ENCODE measurements at places on chromosomes 13 and 19.

GRCh38 chr13:20128459-20128931, 32.4 kb downstream of the GJA3 start:
- no peak for DNase-seq

DNA sequence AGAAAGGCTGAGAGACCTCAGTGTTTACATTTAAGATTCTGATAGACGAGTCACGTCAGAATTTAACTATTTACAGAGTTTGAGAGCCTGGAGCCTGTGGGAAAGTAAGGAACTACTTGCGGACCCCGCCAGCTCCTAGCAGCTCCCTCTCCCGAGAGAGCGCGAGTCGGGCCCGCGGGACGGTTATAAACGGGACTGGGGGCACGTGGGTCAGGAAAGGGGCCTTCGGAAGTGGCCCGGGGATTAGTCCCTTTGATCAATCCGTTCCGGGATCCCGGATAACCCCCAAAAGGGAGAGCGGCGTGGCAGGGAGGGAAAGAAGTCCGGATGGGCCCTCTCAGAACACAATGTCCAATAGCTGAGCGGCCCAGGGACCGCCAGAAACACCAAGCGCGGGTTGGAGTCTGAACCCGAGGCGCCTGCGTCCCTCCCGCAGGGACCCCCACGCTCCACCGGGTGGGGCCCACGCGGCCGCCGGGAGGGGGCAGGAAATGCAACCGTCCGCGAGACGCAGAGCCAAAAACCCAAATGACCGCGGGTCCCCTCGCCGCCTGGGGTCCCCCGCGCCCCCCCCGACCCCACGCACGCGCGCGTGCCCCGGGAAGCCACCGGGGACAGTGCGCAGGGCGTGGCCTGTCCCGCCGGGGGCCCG, 3.6 kb downstream of the ZIC5 start:
- no peak for DNase-seq

DNA sequence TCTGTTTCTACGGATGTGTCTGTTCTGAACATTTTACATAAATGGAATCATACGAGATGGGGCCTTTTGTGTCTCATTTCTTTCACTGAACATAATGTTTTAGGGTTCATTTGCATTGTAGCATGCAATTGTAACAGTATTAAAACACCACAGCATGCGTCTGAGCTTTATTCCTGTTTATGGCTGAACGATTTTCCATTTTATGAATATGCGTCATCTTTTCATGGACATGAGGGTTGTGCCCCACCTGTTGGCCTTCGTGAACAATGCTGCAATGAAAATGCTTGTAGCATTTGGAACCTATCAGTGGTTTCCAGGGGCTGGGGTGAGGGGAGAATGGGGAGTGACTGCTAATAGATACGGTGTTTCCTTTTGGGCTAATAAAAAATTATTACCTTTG, 5.1 kb downstream of the OR10H1 start:
- no peak for DNase-seq

GRCh38 chr19:14093117-14093823, 2.7 kb upstream of the SAMD1 start:
- DNase-seq, result no peak

GRCh38 chr19:2167896-2168618, 4.3 kb downstream of the DOT1L start:
- peak; percentile 30 for DNase-seq

- DNase-seq, result no peak
Observed at GRCh38 chr19:13001502-13002165, 6.4 kb downstream of the NFIX start.

- no peak for DNase-seq
Observed at GRCh38 chr13:37657134-37657533, 58.6 kb upstream of the POSTN start.

DNA sequence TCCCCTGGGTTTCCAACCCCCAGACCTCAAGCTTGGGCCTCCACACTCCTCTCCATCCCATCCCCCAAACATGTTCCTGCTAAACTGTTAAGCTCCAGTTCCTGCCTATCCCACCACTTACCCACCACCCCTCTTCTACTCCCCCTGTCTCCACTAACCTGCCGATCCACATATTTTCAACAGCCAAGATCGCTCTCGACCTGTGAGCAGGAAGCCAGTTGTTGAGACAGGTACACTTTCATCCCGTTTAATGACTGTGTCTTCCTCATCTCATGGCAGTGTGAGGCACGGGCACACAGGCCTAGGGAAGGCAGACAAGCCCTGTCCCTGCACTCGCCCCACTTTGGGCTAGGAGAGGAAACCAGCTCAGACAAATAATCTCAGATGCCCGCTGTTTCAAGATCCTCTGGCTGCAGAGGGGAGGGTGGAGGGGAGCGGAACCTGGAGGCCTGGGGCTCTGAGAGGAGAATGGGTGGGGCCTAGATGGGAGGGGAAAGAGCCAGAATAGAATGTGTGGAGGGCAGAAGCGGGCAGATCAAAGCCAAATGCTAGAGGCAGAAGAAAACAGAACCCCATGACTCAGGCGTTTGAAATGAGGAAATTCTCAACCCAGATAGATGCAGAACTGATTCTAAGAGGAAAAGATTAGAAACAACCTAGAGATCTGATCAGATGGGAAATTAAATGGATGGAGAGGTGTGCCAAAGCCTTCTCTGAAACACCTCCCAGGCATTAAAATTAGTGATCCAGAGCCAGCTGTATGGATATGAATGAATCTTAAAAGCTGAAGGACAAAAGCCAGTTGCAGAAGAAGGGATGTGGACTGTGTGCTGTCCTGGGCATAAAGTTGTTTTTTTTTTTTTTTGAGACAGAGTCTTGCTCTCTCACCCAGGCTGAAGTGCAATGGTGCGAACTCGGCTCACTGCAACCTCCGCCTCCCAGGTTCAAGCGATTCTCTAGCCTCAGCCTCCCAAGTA, 16.9 kb upstream of the CYP2S1 start:
- peak; percentile 55 for DNase-seq

- DNase-seq, result no peak
Observed at GRCh38 chr13:40031031-40031430, 375.6 kb downstream of the COG6 start.

DNA sequence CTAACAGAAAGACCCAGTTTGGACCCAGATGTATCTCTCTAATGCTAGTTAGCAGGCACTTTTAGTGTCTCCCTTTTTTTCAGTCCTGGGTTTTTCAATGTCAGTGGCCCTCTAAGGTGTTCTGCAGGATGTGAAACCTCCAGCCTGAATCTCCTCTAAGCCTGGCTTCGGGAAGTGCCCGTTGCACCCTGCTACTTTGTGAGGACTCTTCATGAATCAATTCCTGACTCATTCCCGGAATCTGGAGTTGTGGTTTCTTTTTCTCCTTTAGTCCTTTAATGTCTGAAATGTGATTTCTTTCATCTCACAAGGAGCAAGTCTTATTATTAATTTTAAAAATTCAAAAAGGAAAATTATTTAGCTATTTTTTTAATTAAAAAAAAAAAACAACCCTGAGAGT, 116.0 kb downstream of the ZNF536 start:
- DNase-seq, result no peak

GRCh38 chr19:355134-355533, 10.5 kb upstream of the MIER2 start:
- DNase-seq, result no peak

GRCh38 chr13:46555722-46556417, 2.9 kb downstream of the LRCH1 start:
- DNase-seq, result no peak

DNA sequence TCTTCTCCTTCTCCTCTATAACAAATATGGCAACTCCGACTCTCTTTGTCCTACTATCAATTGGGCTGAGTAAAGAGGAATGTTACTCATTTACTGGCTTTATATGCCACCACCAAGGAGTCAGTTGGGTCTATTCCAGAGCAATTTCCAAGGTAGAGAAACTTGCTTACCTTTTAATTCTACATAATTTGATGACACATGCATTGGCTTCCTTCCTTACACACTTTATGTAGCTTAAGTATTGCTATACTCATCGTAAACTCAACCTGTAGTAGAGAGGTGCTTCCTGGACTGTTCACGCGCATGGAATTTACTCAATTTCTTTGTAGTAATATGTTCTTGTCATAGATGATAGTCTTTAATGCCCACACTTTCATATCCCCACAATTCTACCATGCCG, 160.7 kb downstream of the LMO7 start:
- no peak for DNase-seq

GRCh38 chr13:112079696-112080095, 12.7 kb downstream of the SOX1 start:
- DNase-seq, result no peak

- no peak for DNase-seq
Observed at GRCh38 chr13:33183431-33184111, 102.0 kb downstream of the STARD13 start.

- DNase-seq, result no peak
Observed at GRCh38 chr13:53052675-53053074, 24.1 kb downstream of the OLFM4 start.

DNA sequence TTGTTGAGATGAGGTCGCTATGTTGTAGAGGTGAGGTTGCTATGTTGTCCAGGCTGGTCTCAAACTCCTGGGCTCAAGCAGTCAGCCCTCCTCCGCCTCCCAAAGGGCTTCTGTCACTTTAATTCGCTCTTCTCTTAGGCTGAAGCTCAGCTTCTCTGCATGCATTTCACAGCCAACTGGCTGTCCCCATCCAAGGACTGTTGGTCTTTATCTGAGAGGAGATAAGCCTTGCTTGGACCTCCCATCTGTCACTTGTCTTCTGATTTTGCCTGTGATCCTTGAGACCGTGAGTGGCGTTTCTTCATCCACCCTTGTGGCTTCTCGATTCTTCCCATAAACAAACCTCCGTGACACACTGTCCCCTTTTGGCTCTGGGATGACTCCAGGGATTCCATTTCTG, 24.4 kb downstream of the CERS1 start:
- DNase-seq, result no peak

DNA sequence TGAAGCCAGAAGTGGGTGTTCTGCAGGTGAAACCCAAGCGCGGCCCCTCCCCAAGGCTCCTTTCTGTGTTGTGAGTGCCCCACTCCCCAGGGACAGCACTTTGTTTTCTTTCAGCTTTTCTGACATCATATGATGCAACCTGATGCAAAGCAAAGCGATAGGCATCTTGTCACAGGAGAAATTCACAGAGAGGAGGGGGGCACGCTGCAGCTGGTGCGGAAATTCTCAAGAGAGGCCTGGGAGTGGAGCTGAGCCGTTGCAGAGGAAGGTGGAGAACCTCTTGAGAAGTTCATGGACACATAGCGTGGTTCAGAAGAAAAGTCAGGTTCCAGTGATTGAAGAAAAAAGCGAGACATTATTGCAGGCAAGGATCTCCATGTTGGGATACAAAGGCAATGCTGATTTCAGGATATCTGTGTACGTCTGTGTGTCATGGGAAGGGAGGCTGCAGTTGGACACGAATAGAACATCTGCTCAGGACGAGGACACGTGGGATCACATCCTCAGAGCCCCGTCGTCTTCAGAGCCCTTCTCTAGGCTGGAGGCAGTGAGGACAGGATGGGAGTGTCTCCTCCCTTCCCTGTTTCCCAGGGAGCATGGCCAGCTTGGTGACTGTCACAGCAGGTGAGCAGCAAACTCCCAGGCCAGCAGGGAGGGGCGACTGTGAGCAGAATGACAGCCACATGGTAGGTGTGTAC, 79.2 kb downstream of the IRS2 start:
- no peak for DNase-seq

GRCh38 chr19:8877854-8878705, 45.9 kb downstream of the MBD3L1 start:
- no peak for DNase-seq

GRCh38 chr19:49820125-49820524, 2.0 kb downstream of the MED25 start:
- DNase-seq, result no peak

DNA sequence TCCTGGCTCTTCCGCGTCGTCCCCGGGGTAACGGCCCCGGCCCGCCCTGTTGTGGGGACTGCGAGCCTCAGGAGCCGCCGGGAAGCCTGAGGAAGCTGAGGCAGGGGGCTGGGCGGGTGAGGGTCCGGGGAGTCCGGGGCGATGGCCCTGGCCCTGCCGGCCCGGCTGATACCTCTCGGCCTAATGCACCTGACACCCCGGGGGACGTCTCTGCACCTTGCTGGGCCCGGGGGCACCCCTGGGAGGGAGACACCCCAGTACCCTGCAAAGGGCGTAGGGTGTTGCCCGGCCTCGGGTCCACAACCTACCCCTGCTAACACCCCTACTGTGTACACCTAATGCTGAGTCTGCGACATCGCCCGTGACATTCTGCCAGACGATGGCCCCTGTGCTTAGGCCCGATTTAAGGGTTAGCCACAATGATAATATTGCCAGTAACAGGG, 410 bp downstream of the PIN1 start:
- no peak for DNase-seq

GRCh38 chr13:65036999-65037398, 2193.1 kb downstream of the PCDH9 start:
- DNase-seq, result no peak

DNA sequence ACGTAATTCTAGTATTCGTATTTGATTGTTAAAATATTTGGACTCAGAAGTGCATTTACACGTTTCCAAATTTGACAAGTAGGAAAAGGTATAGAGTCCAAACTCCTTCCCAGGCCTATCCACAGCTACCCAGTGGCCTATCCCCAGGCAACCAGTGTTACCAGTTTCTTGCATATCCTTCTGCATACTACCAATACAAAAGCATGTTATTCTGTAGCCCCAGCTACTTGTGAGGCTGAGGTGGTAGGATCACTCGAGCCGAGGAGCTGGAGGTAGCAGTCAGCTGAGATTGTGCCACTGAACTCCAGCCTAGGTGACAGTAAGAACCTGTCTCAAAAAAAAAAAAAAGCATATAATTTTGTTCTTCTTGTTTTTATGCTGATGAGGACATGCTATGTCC, 67.1 kb downstream of the LRCH1 start:
- no peak for DNase-seq

- DNase-seq, result no peak
Observed at GRCh38 chr19:38809592-38810252, 3.0 kb downstream of the LGALS4 start.

DNA sequence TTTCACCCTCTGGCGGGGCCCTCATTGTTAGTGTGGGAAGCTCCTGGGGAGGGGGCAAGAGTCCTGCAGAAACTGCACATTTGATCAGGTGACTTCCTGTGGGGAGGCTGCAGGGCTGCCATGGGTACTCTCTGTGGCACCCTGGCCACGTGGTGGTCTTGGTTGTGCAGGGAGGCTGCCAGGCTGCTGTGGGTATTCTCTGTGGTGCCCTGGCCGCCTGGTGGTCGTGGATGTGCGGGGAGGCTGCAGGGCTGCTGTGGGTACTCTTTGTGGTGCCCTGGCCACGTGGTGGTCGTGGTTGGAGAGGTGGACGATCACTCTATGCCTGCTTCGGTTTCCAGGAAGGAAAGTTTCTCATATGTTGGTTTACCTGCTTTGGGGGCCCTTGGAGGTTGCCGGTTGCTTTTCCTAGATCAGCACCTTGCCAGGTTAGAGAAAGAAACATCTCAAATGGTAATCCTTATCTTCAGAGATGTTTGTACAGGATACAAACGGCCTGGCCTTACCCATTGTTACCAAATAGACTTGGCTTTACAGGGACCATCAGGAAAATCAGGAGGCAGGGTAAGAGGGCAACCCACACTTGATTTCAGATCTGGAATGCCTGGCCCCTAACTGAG, 22.9 kb downstream of the TEX29 start:
- no peak for DNase-seq

DNA sequence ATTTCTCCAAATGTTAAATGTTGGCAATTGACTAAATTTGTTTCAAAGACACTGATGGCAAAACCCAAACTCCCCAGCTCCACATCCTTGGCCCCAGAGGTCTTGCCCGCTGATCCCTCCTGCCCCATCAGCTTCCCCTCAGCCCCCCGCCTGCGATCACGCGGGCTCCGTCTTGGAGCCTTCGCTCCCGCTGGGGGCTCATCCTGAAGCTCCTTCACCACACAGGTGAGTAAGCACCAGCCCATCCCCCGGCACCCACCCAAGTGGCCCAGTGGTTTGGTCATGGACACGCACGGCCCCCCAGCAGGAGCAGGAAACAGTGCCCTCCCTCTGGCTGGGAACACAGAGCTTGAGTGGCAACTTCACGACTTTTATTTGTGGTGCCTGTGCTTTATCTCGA, 14.9 kb downstream of the EPS8L1 start:
- no peak for DNase-seq
